ENCODE measurements at places on chromosomes 7 and 10.

DNA sequence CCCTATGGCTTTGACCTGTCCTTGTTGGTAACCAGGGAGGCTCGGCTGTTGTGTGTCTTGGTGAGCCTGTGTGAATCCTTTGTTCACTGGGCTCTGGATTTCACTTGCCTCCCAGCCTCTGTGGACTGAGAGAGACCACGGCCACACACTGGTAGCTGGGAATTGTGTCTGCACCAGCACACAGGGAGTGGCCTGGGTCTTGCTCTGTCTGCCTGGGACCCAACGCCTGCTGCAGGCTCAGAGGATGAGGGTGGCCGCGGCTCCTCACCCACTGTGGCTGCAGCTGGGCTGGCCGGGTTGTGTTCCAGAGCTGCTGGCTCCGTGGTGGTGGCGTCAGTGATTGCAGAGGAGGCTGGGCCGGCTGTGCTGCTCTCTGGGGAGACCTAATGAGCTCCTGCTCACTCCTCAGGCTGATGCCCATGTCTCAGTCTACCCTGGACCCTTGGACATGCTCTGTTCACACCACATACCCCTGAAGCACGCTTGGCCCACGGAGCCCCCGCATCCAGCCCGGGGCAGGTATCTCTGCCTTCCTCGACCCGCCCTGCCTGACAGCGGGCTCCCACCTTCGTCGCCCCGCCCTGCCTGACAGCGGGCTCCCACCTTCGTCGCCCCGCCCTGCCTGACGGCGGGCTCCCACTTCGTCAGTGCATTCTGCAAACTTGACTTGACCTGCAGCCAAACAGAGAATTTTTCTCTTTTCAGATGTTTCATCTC, 328.5 kb downstream of the ADARB2 start:
- DNase-seq = no peak

- no peak for DNase-seq
These were observed 241.9 kb downstream of the SLC25A13 start for GRCh38 chr7:96080027-96080426.

GRCh38 chr7:80413383-80413945, 98.4 kb downstream of the GNAT3 start:
- DNase-seq = no peak

DNA sequence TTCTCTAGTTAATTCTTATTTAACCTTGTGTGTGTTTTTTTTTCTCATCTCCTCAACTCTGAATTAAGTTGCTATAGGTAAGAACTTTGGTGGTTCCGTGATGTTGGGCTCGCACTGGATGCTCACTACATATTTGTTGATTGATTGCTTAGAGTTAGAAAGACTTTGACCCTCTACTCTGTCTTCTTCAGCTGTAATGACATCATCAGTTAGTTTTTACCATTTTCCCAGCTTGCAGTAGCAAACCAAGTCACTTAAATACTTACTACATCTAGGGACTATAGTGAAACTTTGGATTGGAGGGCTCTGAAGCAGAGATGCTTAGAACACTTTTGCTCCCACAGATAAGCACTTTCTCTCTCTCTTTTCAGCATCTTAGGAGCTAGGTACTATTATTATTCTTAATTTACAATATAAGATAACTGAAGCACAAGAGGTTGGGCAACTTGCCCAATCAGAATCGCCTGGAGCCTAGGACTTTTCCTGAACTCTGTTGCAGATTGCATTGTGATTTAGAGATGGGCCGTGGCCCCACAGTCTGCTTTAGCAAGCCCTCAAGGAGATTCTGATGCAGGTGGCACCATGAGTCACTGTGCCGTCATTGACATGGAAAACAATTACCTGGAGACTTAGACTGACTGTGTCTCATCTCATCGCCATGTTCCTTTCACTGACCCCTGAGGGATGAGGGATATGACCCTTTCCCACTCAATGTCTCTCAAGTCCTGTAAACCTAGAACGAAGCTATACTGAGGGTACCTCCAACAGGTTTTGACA, 471.9 kb upstream of the PODXL start:
- no peak for DNase-seq

GRCh38 chr7:53013925-53014324, 21.5 kb upstream of the POM121L12 start:
- DNase-seq = no peak

DNA sequence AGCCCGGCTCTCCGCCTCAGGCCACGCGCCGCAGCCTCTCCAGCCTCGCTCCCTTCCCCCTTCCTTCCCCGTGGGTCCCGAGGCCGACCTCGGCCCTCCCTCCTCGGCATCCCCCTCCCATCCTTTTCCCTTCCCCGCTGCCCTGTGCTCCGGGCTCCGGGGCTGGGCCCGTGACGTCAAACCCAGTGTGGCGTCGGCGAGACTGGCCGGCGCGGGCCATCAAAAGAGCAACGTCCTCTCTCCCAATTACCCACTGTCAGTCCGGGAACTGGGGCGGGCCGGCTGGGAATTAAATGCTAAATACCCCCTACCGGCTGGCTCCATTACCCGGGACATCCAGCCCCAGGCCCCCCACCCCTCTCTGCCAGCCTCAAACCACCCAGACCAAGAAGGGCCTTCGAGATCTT, 2.6 kb upstream of the GATA3 start:
- no peak for DNase-seq

DNA sequence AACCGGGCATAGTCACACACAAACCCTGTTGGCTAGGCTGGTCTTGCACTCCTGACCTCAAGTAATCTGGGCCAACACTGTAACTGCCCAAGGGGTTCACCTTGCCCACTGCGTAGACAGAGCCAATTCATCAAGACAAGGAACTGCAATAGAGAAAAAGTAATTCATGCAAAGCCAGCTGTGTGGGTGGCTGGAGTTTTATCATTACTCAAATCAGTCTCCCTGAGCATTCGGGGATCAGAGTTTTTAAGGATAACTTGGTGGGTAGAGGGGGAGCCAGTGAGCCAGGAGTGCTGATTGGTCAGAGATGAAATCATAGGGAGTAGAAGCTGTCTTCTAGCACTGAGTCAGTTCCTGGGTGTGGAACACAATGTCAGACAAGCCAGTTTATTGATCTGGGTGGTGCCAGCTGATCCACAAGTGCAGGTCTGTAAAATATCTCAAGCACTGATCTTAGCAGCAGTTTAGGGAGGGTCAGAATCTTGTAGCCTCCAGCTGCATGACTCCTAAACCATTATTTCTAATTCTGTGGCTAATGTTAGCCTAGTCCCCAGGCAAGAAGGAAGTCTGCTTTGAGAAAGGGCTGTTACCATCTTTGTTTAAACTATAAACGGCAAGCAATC, 15.6 kb upstream of the FXYD4 start:
- no peak for DNase-seq

GRCh38 chr10:47402641-47403301, 18.7 kb upstream of the ZNF488 start:
- no peak for DNase-seq

- no peak for DNase-seq
These were observed 265.1 kb upstream of the IGFBP3 start for GRCh38 chr7:46186131-46186530.

- DNase-seq = no peak
These were observed 2.3 kb upstream of the SLC16A9 start for GRCh38 chr10:59711871-59712494.

DNA sequence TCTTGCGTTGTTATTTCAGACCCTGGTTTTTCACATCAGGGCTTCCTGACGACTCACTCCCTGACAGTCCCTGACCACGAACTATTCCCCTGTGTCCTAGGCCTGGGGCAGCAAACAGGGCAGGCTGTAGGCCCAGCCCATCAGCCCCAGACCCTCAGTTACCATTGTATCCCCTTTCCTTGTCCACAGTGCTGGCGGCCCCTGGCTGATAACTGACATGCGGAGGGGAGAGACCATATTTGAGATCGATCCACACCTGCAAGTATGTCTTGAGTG, 50.5 kb upstream of the TRIM8 start:
- DNase-seq = no peak

- no peak for DNase-seq
These were observed 125.7 kb downstream of the TSPAN12 start for GRCh38 chr7:120732256-120732655.

Data from NCI-H446 (cell line).